ENCODE measurements at places on chromosomes 5 and 9.

GRCh38 chr5:33309068-33309467, 131.7 kb upstream of the TARS1 start:
- DNase-seq, result no peak

- DNase-seq, result no peak
These were observed 50.7 kb downstream of the DBH start for GRCh38 chr9:133686642-133687575.

DNA sequence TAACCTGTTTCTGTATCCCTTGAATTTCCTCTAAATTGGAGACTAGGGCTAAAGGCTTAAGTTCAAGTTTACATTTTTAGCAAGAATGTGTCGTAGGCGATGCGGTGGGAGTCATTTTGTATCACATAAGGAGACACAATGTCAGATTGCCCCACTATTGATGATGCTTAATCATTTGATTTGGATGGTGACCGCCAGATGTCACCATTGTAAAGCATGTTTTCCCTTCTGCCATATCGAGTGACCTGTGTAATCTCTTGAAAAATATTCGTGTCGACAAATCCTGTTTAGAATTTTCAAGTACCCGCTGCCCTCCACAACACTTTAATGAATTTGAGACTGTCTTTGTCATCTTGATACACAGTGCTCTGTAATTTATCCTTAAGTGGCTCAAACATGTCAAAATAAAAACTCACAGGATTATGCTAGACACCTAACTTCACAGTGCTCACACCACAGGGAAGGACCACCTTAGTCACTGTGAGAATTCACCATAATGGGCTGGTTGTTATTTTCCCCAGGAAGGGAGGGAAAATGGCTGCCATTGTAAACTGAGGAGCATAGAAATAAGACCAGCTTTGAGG, 34.5 kb upstream of the SLC46A2 start:
- no peak for DNase-seq

DNA sequence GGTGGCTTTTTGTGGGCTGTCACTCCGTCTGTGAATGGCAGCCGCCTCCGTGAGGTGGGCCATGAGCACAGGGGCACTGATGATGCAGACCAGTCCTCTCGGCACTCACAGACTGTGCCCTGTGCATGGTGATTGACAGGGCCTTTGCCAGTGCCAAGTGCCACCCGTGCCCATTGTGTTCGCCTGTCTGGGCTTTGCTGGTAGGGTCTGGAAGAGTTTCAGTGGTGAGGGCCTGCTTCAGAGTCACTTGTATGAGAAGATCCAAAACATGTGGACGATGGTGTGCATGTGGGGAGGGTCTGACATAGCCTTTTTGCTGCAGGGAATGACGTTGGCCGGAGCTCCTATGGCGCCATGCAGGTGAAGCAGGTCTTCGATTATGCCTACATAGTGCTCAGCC, 34.9 kb downstream of the TENT4A start:
- DNase-seq, result no peak

- no peak for DNase-seq
These were observed 19.5 kb downstream of the XRCC4 start for GRCh38 chr5:83096660-83097339.

- no peak for DNase-seq
These were observed 17.7 kb downstream of the LHX3 start for GRCh38 chr9:136187197-136187596.

- no peak for DNase-seq
These were observed 125.4 kb downstream of the PARP8 start for GRCh38 chr5:50791813-50792212.
